AG09319 (cell line): ENCODE measurements at places on chromosomes 6 and 20.
A peak's percentile ranks its signal among the peaks of the same experiment; 100 is the strongest.

DNA sequence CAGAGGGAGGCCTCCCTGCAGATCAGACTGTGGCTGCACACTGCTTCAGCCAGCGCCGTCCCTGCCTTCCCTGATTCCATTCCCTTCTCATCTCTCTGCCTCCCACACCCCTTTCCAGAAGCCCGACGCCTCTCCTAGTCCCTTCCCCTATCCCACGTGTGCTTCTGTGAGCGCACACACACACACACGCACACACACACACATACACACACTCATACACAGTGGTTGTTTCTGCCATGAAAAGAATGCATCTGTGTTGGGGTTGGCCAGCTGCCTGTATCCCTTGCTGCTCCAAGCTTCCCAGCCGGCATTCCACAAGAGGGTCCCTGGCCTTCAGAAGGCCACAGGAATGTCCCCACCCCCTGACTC is 51.7 kb downstream of the MOCS1 start:
- peak; percentile 84 for DNase-seq

DNA sequence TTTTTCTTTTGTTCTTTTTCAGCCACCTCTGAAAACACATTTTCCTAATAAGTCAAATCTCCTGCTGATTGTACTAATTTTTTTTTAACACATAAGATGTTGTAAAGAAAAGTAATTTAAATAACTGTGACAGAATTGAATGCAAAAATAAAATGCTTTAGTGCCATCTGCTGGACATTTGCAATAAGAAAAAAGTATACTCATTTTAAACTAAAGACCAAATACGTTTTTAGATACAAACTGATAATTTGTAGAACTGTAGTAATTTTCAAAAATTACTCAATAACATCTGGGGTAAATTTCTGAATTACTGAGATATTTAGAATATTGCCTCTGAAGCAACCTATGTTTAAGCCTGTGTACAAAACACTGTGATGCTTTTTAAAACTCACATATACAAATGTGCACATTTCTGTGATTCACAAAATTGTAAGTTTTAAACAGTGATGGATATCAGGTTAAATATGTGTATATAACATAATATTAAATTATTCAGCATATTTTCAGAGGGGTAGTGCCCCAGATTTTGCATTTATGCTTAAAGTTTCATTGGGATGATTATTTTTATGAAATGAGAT is 198.7 kb downstream of the RIMS1 start:
- DNase-seq: no peak

DNA sequence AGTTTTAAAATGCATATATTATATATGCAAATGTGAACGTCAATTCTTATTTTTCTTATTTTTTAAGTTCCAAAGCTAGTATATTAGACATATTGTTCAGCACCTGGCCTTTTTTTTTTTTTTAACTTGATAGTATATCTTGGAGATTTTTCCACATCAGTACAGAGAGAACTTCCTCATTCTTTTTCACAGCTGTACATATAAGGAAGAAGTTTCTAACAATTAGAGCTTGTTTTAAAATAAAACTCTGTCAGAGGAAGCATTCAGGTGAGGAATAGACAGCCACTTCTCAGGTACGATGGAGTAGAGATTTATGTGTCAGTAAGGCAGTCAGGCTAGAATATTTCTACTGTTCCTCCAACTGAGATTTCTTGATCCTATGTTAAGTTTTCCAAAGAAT is 233.1 kb upstream of the SUPT3H start:
- no peak for DNase-seq

DNA sequence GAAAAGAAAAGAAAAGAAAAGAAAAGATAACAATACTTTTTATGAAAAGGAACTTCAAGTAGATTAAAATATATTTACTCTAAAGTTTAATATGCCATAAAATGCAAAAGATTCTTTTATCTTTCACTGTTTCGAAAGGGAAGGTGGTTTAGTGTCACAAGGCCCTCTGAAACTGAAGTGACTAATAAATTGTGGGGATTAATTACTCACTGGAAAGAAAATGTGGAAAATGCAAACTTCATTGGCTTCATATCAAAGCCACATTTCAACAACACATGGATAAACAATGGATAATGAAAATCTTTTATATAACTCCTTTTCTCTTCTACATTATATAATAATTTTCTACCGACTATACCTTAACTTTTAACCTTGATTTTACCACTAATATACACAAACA is 320.5 kb upstream of the RSPO3 start:
- DNase-seq: no peak

DNA sequence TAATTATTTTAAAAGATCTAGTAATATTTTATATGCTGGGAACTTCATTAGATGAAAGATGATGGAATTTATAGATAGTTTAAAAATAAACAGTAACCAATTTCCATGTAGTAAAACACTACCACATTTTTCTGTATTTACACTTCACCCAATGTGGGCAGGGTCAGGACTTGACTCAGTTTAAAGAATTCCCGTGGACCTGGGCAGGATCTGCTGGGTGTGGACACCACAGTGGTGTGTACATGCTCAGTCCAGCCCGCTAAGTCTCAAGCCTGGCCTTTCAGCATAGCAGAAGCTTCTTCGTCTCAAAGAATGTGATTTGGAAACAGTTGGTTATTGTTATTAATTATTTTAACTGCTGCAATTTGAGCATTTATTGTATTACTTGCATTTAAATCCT is 364.2 kb downstream of the SYNE1 start:
- DNase-seq: no peak

GRCh38 chr6:108966251-108966650 is 118.0 kb downstream of the ARMC2 start:
- no peak for DNase-seq

DNA sequence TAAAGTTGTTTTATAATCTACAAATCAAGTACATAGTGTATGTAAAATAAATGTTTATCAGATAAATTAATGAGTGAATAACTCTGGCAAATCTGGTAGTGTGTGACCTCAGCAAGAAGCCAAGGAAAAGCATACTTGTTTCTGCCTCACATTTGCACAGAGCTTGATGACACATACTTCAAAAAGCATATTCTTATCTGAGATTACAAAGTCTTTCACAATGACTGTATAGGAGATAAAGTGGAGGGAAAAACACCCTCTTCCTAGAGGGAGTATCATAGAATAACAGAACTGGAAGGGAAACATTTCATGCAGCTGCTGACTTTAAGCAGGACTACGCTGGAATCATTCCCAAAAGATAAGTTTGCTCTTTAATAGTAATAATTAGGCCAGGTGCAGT is 28.1 kb upstream of the AKAP7 start:
- DNase-seq: peak; percentile 28

DNA sequence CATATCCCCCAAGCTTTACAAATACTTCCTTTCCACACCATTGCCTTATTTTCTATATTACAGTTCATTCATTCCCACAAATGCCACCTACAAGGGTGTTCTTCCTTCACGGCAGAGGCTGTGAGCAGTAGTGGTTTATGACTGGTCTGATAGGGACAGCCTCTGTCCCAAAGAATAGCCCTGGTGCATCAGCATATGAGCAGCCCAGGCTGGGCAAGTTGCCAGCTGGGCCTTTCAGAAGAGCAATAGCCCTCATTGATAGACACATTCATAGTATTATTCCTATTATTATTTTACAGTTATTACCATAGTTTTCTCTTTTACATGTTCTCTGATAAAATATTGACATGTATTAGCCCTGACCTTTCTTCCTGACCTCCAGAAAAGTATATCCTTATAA is 149.9 kb downstream of the MMS22L start:
- DNase-seq: no peak

DNA sequence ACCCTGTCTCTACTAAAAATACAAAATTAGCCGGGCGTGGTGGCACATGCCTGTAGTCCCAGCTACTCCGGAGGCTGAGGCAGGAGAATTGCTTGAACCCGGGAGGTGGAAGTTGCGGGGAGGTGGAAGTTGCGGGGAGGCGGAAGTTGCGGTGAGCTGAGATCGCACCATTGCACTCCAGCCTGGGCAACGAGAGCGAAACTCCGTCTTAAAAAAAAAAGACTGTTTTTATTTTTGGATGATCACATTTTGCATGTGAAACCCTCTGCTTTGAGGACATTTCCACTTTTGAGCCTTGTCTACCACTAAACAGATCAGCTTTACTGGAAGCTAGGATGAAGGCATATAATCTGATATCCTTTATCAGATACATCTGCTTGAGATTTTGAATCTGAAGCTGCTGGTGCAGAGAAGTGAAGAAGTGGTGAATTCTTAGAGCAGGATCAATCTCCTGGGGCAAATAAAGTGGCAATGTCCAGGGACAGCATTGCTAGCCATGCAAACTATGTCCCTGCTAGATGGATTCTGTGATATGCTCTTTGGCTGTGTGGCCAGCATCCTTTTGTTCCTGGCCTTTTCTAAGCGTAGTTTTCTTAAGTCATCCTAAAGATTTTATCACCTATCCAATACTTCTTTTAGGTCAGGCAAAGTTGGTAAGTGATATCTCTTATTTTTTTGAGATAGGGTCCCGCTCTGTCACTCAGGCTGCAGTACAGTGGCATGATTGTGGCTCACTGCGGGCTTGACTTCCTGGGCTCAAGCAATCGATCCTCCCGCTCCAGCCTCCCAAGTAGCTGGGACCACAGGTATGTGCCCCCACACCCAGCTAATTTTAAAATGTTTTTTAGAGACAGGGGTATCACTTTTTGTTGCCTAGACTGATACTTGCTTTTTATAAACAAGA is 23.3 kb downstream of the RBL1 start:
- DNase-seq: no peak

DNA sequence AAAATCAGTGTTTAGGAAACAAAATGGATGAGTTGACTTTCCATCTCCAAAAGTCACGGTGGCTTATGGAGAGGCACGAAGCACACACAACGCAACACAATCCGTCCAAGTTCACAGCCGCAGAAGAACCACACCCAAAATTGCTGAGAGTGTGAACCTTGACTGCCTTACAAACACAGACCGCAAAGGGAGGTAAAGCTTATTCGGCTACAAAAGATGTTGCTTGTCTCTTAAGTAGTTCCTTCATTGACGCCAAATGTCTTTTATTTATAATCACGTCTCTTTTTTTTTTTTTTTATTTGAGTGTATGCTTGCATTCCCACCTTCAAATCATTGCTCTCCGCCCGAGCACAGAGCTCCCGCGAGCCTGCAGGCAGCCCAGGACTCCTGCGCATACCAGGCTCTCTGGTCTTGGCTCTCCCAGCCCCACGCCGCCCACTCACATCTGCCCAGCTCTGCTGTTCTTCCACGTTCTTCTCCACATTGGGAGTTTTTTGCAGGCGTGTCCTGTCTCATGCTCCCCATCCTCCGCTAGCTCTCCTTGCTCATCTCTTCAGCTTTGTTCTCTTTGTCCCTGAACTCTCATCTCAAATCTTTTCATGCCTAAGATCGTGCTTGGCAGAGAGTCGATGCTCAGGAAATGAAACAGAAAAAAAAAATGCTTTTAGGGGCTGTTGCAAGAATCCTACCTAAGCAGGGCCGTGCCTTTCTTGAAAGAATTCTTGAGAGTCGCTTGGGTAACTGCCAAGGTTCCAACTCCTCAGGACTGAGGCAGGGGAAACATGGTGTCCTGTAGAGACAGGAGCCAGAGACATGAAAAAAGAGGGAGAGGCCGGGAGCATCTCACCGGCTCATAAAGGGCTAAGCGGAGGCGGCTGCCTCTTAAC is 25.8 kb downstream of the LY86 start:
- DNase-seq: no peak

GRCh38 chr20:1209447-1210387 is 6.5 kb downstream of the C20orf202 start:
- DNase-seq: no peak

GRCh38 chr6:43992783-43993644 is 134.2 kb downstream of the MRPL14 start:
- DNase-seq: no peak

GRCh38 chr20:58597249-58597891 is 53.7 kb upstream of the STX16 start:
- no peak for DNase-seq

GRCh38 chr20:58044286-58044685 is 184.2 kb downstream of the ANKRD60 start:
- DNase-seq: no peak

- DNase-seq: no peak
These were observed 12.6 kb upstream of the UBR2 start for GRCh38 chr6:42551217-42551616.

DNA sequence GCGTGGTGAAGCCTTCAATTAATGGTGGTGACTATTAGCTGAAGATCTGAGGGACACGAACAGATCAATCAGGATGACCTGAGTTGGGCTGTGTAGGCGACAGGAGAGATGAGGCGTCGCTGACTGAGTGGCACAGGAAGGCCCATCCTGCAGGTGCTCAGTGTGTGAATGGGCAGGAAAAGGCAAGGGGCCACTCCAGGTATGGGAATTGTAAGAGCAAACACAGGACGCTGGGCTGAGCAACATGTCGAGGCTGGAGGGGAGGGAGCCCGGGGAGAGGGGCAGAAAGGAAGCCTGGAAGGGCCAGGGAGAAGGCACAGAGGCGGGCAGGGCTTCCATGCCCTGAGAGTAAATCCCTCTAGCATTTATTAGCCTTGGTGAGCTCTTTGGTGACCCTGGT is 151.0 kb downstream of the VEGFA start:
- DNase-seq: no peak

GRCh38 chr6:57242505-57242904 is 20.4 kb upstream of the RAB23 start:
- DNase-seq: peak; percentile 94
